Activated CD4-positive, alpha-beta memory T cell treated with anti-CD3 and anti-CD28 coated beads for 36 hours (primary cell): ENCODE measurements at places on chromosomes 6 and 20. TPM values are rescaled to one million over a fixed set of nuclear protein-coding genes. Genes with fewer than 3 reads are reported as not detected.

DNA sequence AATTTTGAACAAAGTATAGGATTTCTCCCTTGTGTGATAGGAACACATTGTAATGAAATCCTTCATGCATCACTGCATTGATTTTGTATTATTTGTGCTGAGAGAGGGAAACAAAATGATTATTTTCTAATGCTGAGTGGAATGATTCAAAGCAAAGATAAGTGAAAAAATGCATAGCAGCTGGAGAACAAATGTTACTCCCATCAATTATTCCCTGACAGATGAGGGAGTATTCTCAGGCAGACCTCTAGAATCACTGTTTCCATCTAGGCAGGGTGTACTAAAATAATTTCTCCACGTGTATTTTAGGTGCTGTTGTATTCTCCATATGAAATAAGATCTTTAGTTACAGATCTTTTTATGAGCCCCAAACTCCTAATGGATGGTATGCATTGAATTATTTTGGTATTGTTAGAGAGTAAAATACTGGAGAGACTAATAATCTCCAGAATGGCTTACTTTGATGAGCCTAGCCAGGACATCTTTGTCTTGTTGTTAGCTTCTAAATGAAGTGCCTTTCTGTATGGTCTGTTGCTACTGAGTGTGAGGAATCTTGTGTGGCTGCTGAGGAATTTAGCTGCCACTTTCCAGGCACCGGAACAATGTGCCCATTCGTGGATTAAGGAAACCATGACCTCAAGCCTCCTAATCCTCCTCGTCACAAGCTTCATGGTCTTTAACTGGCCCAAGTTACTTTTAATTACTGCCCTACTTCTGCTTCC, 39.6 kb downstream of the RNF217 start:
- no peak for DNase-seq

DNA sequence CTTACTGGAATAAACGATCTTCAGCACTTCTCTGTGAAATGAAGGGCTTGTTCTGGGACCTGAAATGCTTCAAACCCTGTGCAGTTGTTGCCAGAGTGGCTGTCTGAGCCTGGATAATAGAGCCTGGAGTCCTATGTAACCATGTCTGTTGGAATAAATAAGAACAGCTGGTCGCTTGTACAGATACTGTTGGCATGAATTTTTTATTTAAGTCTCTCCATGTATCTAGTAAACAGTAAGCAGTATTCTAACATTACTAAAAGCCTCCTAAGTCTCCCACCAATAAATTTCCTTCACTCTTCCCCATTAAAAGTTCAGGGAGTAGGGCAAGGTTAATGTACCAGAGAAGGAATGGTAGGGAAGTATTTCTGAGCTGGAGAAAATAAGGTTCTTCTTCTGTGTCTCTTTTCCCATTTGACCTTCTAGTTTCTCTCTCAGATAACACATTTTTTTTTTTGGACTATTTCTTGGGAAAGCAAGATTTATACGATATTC, 227.5 kb downstream of the PRL start:
- no peak for DNase-seq

GRCh38 chr6:34056305-34057108, 89.4 kb downstream of the GRM4 start:
- DNase-seq: peak; percentile 37

CHMP4B gene
- total RNA-seq: 94.8 TPM

OGFR gene
- total RNA-seq: 35.0 TPM

NEURL2 gene
- total RNA-seq: 2.5 TPM

PTK7 gene
- 1.5 TPM for total RNA-seq

DYNLT2 gene
- total RNA-seq: 2.1 TPM

SNPH gene
- total RNA-seq: 4.3 TPM
